ENCODE measurements at places on chromosomes 1 and 21. TPM values are rescaled to one million over a fixed set of nuclear protein-coding genes. Genes with fewer than 3 reads are reported as not detected.

DNA sequence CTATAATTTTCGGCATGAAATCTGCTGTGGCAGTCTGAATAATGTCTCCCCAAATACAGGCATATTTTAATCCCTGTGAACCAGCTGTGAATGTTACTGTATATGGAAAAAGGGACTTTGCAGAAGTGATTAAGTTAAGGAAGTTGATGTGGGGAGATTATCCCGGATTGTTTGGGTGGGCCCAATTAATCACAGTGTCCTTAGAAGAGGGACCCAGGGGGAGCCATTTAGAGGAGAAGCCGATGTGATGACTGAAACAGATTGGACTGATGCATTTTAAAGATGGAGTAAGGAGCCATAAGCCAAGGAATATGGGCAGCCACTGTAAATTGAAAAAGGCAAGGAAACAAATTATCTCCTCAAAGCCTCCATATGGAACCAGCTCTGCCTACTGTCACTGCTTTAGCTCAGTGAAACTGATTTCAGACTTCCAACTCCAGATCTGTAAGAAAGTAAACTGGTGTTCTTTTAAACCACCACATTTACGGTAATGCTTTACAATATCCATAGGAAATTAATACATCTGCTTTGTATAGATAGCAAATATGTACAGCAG is 61.1 kb upstream of the GPR88 start:
- DNase-seq, result no peak

DNA sequence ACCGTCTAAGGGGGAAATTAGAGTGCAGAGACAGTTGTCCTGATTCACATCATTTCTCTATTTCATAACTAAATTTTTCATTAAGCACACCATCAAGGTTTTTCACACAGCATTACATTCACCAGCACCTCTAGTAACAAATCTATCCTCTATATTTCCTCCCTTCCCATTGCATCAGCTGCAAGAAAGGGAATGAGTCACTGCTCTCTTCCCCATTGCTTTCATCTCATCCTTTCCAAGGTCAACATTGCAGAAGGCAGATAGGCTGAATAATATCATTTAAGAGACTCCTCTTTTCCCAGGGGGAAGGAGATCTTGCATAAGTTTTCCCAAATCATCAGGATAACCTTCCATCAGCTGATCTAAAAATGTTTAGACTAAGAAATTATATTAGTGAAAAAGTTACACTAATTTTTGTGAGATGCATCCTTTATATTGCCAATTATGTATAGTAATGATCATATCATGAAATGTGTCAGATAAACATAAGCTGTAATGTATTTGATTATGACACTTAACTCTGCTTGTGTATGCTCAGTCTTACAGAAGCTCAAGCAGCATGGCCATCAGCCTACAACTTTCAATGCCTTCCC is 4.3 kb downstream of the INTS7 start:
- no peak for DNase-seq

DNA sequence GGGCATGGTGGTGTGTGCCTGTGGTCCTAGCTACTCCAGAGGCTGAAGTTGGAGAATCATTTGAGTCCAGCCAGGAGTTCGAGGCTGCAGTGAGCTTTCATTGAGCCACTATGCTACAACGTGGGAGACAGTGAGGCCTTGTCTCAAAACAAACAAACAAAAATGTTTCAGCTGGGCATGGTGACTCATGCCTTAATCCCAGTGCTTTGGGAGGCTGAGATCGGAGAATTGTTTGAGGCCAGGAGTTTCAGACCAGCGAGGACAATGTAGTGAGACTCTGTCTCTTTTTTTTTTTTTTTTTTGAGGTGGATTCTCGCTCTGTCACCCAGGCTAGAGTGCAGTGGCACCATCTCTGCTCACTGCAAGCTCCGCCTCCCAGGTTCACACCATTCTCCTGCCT is 5.0 kb upstream of the RPL5 start:
- no peak for DNase-seq

- DNase-seq, result no peak
These were observed 25.7 kb downstream of the KCNK1 start for GRCh38 chr1:233639611-233640010.

DNA sequence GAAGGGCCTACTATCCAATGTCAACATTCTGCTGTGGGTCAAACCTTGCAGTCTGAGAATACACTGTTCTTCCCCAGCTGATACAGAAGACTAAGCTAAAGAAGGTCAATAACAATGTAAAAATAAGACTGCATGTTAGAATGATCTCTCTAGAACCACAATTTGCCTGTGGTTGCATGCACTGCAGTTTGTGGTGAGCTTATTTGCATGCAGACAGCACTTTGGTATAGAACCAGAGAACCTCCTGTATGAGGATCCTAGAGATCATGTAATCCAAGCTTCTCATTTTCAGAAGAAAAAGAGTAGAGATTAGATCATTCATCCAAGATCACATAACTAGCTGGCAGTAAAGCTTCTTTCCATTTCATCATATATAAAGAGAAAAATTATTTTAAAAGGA is 15.8 kb downstream of the SYNJ1 start:
- DNase-seq, result no peak

DNA sequence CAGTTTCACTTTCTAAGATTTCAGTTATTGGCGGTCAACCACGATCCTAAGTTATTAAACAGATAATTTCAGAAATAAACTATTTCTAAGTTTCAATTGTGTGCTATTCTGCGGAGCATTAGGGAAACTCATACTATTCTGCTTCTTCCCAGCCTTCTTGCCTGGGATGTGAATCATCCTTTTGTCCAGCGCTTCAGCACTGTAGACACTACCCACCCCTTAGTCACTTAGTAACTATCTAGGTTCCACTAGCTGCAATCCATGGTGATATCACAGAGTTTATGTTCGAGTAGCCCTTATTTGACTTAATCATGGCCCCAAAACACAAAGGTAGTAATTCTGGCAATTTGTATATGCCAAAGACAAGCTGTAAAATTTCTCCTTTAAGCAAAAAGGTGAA is 279.9 kb upstream of the ADAMTS5 start:
- no peak for DNase-seq

DNA sequence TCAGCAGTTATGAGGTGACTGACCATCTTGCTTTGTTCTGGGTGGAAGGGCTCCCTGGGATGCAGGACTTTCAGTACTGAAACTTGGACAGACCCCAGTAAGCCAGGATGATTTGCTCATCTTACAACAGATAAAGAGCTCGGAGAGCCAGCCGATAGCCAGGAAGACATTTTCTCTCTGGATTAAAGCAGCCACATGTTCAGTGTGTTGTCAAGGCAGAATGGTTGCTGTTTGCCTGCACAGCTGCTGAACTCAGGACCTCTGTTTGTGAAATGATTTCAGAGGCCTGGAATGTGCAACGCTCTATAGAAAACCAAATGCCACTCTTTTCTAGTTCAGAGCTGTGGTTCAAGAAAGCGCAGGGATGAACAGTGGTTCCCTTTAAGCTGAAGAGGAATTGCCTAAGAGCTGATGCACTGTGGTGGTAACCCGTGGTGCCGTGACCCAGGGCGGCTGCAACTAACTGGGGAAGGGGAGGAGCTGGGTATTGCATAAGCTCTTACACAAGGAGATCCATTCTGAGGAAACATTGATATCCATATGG is 40.7 kb downstream of the CASQ2 start:
- no peak for DNase-seq

- no peak for DNase-seq
These were observed 235.4 kb downstream of the HMCN1 start for GRCh38 chr1:185969524-185969991.

DNA sequence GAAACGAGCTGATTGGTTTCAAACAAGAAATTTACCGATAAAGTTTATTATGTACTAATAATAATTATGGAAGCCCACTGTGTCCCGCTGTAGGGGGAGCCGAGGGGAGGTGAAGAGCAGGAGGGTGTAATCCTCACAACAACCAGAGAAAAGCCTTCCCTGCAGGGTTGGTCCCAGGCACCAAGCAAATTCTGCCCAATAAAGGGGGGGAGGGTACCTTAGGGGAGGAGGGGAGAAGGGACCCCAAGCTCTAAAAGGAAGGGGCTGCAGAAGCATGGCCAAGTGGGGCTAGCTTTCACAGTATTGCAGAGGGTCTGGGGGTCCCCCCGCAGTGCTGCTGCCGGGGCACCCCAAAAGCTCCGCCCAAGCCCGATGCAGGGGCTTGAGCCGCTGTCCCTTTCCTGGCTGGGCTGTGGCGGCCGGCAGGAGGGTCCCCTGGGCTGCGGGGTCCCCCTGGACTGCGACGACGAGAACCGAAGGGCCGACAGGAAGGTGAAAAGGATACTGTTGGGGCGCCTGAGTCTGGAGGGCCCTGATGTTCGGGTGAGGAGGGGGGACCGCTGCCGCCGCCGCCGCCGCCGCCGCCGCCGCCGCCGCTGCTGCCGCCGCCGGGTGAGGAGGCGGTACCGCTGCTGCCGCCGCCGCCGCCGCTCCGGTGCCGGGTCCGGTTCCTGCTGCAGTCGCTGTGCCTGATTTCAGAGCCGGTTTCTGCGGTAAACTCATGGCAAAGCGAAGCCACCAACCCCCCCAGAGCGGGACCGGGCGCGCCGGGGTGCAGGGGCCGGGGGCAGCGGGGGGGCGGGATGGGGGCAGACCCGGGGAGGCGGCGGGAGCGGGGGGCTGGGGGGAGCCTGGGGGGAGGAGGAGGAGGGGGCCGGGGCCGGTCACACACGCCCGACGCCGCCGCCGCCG is 771 bp downstream of the EIF4G3 start:
- no peak for DNase-seq

DNA sequence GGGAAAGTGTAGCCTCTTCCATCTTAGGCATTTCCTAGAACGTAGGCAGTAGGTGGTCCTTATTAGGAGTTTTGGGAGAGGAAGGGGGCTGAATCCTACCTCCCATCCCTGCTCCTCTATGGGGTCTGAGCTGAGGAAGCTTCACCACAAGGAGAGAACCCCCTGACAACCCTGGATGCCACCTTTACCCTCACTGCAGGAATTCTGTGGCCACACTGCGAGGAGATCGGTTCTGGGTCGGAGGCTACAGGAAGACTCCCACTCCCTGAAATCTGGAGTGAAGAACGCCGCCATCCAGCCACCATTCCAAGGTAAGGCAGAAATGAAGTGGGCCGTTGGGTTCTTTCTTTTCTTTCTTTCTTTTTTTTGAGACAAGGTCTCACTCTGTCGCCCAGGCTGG is 1.5 kb downstream of the MX1 start:
- DNase-seq, result no peak

DNA sequence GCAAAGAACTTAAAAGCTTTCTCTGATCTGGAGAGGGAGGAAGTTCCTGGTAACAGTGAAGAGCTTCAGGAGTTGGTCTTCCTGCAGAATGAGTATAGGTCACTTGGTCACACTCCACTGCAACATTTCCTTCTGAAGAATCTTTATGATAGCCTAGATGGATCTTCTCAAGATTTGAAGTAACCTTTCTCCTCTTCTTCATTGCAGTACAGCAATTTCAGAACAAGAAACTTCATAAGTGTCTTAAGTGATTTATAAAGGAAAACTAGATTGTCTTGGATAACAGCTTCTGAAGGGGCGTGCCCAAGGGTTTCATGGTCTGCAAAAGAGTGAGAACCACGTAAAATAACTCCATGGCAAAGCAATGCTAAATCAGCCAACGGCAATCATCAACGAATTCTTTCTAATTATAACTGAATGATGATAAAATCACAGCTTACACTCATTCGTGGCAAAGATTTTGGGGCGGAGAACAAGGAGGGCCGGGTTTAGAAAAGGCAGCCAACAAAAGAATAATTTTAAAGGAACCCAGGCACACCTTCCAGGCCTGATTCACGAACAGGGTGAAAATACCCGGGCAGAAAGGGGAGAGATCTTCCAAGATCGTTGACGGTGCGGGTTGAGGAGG is 53.9 kb upstream of the ASPM start:
- DNase-seq, result no peak

- DNase-seq, result no peak
These were observed 221.1 kb upstream of the PBX1 start for GRCh38 chr1:164337885-164338284.

DNA sequence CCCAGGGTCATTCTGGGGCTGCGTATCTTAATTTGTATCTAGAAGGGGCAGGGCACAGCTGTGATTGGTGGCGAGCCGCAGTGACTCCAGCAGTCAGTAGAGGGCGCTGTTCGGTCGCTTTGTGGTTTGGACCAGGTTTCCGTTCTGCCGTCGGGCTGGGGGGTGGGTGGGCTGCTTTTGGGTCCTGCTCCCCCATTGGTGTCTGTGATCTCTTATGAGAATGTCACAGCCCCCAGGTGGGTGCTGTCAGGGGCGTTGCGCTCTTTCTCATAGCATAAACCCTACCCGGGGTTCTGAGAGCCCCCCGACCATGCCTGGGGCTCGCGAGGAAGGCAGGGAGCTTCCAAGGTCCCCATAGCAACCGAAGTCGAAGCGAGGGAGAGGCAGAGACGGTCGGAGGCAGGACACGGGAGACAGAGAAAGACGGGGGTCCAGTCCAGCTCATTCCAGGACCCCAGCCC is 5.4 kb downstream of the TFF3 start:
- DNase-seq, result peak; percentile 81

GRCh38 chr1:6353955-6354658 is 39.5 kb downstream of the ACOT7 start:
- DNase-seq, result peak; percentile 81

- no peak for DNase-seq
These were observed 6.5 kb upstream of the ITLN1 start for GRCh38 chr1:160891474-160891873.

- no peak for DNase-seq
These were observed 23.2 kb downstream of the EDARADD start for GRCh38 chr1:236417336-236417735.

DNA sequence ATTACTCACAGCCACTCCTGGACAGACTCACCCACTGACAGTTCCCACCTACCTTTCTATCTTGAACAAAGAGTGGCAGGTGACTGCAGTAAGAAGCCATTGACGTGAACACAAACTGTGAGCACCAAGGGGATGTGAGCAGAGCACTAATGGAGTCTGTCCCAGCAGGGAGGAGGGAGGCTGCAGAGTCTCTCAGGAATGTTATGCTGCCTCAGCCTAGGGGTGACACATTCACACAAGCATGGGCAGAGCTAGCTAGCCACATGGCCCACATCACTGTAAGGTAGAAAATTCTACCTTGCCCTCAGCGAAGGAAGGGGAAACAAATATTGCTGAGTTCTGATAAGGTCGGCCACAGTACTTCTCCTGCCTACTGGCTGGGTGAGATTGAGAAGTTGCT is 56.8 kb upstream of the PTGFRN start:
- no peak for DNase-seq

The RNU1-2 gene
- 6,195 TPM for total RNA-seq

The ZFP69B gene
- 1.3 TPM for total RNA-seq

The PARS2 gene
- total RNA-seq, result 3.8 TPM

The PPFIA4 gene
- total RNA-seq, result 46.7 TPM

The AHDC1 gene
- total RNA-seq, result 57.7 TPM

The LAD1 gene
- total RNA-seq, result 12.4 TPM

The CSF3R gene
- total RNA-seq, result 11.8 TPM

The SH3BGR gene
- total RNA-seq, result 209 TPM

The FCRL5 gene
- 0.30 TPM for total RNA-seq

The PLA2G2D gene
- total RNA-seq, result not detected

The EFNA1 gene
- 30.2 TPM for total RNA-seq

The NOS1AP gene
- 2.0 TPM for total RNA-seq

The ZFYVE9 gene
- 15.5 TPM for total RNA-seq

The CFAP45 gene
- total RNA-seq, result 0.32 TPM

All from cardiac septum (tissue), 1 donor.